ENCODE measurements at places on chromosomes 16 and 17.

DNA sequence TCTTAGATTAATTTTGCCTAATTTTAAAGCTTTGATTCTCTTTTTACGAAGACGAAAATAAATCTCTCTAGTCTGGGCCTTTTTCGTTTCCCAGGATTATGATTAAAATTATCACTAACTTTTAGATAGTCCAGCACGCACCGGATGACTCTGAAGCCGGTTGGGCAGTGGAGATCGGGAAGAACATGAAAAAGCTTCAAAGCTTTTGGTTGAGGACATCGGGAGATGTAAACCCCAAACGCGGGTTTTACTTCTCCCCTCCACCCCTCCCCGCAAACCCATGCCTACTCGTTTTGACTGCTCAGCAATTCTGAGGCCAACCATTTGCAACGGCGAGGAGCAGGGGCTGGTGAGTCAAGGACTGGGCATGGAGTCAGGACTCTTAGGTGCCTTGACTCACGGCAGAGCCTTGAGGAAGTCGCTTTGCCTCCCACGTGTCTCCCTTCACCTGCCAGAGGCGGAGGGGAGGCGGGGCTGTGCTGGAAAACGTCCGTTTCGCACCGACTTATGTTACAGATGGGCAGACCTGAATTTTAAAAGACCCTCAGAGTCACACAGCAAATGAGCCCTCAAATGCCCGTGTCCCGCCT lies 989 bp upstream of the DUSP14 start:
- peak; percentile 80 for DNase-seq

GRCh38 chr17:57609878-57610270 lies 135.2 kb downstream of the CCDC182 start:
- no peak for DNase-seq

- peak; percentile 16 for DNase-seq
Measured at GRCh38 chr16:68031951-68032350, 8.9 kb downstream of the DUS2 start.

DNA sequence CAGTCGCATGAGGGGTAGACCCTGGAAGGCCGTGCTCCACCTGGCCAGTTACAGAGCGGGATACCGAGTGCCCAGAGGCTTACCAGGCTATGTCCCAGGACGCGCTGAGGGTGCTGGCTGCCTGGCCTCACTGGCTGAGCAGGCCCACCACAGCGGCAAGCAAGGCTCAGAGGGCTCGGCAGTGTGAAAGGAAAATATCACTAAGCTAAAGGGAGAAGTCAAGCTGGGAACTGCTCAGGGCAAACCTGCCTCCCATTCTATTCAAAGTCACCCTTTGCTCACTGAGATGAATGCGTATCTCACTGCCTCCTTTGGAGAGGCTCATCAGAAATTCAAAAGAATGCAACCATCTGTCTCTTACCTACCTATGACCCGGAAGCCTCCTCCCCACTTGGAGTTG lies 37.4 kb downstream of the CCDC57 start:
- DNase-seq = no peak

- DNase-seq = no peak
Measured at GRCh38 chr16:20084624-20085226, 11.0 kb upstream of the GPR139 start.

Data from mucosa of descending colon (tissue), 3 donors.